ENCODE measurements at places on chromosomes 2 and 18.

DNA sequence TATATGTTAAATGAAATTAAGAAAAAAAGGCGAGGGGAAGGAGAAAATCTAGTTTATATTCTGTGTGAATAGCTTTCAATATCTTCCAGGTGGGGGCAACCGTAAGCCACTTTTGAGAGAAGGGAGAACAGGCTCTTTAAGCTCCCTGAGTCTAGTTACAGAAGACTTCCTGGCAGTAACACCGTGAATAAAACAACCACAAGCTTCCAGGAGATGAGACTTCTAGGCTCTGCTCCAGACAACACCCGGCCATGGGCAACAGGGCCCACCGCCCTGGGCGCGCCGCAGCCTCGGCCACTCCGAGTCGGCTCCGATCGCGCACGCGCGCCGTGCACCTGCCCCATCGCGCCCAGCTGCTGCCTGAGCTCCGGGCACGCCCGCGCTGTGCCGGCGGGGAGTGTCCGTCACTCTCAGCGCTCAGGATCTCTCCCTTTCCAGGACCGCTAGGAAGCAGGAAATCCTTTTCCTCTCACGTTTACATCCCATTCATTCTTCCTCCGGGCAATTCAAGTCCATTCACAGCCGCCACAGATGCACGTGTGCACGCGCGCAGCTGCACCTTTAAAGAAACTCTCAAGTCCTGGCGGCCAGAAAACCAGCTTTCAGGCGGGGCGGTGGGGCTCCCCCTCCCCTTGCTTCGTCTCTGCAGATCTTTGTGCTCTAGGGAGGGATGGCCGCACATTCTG lies 19.4 kb upstream of the PAX3 start:
- DNase-seq = peak; percentile 76

DNA sequence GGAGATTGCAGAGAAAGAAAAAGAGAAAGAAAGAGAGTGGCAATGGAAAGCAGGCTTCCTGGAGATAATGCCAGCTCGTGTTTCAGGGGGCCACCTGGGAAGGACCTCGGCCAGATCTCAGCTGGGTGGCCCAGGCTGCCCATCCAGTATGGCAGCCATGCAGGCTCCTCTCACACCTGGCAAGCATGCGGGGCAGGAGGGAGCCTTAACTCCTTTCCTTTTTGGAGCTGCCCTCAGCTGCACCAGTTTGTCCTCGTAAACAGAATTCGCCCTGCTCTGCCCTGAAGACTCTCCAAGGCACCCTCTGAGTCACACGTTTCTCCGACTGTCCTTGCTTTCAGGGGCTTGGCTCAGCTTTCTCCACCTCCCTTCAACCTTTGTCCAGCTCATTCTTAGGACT lies 59.5 kb upstream of the IGFBP5 start:
- DNase-seq = no peak

DNA sequence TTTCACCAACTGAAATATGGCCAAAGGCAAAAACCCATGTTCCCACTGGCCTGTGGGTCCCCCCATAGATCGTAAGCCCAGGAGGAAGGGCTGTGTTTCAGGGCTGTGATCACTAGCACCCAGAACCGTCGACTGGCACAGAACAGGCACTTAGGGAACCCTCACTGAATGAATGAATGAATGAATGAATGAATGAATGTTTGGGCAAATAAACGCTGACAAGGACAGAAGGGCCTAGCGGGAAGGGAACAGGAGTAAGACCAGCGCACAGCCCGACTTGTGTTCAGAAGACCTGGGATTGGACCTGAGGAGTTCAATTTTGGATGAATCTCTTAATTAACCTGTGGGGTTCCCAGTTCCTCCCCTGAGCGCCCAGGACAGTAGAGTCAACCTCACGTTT lies 76.2 kb downstream of the TPO start:
- DNase-seq = no peak

DNA sequence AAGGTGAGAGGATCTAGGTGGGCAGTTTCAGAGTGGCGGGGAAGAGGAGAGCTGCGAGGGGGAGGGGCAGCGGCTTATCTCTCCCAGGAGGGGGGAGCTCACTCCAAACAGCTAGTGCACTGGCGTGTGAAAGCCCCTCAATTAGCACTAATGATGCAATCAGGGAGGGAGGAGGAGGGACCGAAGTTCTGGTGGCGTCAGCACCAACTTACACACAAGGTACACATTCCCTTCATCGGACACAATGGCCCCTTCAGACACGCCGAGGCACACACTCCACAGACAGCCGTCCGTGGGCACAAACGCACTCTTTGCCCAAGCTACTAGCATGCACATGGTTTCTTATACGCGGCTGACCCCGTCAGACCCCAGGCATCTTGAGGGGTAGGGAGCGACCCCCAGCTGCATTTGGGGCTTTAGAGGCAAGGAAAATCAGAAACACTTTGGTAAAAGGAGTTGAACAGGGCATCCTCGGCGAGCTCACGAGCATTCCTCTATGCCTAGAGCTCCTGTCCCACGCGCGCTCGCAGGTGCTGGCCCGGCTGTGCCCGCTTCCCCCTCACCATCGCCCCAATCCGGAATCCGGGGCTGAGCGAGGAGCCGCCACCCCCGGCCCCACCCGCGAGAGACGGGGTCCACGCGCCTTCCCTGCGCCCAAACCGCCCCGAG lies 868 bp upstream of the PKDCC start:
- peak; percentile 13 for DNase-seq

- no peak for DNase-seq
Measured at GRCh38 chr2:125591954-125592353, 1064.0 kb upstream of the GYPC start.

GRCh38 chr2:48906633-48907032 lies 151.1 kb upstream of the LHCGR start:
- DNase-seq = no peak

DNA sequence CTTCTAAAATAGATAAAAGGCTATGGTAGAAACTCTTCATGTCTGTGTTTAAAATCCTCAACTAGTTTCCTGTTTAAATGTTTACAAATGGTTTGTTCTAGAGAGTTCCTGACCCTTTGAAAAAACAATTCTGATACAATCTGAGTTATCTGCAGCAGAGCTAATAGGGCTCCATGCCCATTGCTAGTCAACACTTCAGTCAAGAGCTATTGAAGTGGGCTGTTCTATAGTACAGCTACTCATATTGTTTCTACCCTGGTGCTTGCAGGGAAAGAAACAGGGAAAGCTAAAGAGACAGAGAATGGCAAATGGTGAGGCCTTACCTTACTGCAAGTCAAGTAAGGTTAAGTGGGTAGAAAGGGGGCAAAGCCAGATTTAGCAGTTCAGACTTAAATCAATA lies 112.3 kb upstream of the CAVIN2 start:
- no peak for DNase-seq

DNA sequence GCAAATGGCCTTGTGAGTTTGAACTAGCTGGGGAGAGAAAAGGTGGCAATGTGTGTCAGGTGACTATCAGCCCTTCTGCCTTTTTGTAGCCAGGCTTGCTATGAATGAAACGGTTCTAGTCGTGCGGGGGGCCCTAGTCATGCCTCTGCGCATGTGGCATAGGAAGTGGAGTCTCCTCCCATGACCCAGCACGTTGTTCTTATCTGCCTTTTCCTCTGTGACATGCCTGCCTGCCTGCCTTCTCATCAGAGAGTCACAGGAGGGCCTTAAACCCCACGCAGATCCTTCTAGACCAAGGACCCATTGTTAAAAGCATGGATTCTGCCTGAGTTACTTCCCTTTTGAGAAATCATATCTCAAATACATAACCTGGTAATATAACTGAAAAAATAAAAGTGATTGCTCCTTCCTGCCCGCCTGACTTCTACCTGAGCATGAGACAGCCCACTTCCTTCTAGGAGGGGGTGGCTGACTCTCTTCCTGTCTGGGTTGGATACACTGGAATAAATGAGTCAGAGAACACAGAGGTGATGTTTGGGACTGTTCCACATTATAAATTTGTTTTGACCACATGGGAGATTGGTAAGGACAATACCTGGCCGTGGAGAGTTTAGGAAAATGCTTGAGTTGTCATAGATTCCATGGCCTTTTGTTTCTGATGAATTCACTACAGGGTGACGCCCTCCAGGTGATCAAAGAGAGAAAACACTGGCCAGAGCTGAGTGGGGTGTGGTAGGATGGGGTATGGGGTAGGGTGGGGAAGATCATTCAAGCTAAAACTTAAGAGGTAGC lies 49.8 kb downstream of the FBLN7 start:
- no peak for DNase-seq

- peak; percentile 10 for DNase-seq
Measured at GRCh38 chr18:11387880-11388279, 221.5 kb upstream of the SLC35G4 start.

DNA sequence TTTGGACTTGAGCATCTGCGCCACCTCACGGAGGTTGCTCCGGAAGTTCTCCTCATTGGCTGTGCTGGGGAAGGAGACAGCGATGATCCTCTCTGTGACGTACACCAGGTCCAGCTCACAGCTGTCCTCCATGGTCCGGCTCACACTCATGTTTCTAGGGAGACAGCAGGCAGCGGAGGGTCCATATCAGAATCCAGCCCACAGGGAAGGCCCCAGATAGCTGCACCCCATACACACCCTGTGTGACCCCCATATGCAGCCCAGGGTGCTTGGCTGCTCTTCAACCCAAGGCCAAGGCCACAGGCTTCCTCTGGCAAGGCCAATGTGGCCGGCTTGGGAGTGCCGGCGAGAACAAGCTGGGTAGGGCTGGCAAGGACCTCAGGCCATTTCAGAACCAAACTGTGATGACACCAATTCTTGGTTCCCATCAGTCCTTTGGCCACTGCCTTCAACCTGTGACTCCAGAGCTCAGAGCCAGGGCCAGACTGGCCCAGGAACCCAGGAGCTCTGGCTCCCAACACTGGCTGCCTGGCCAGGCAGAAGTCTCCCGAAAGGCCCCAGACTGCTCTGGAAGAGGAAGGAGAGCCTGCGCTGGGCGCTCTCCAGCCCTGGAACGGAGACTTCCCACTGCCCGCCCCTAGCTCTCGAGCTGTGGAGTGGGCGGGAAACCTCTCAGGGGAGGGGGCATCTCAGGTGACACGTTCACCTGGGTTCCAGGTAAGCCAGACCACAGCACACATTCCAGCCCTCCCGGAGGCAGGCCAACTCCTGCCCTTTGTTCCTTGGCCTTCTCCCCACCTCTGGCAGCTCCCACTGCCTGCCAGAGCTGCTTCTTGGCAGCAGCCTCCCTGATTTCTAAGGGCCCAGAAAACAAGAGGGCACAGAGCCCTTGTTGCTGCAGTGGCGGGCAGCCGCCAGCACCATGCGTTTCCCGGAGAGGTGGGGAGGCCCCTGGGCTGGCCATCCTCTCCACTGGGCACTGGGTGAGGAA lies 104.7 kb downstream of the TNS1 start:
- DNase-seq = no peak

DNA sequence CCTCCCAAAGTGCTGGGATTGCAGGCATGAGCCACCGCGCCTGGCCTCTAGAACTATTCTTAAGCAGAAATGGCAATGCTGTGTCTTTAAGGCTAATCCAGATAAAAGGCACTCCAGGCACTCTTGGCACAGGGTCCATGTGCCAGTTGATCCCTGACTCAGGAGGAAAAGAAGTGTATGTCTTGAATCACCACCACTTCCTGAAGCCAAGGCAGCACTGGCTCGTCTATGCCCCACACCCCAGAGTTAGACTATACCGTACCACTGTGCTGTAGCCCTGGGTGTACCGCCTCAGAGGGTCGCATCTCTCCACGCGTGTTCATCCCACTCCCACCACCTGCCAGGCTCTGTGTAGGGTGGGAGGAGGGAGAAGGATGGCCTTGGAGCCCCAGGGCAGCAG lies 9.0 kb downstream of the TNFRSF11A start:
- no peak for DNase-seq

DNA sequence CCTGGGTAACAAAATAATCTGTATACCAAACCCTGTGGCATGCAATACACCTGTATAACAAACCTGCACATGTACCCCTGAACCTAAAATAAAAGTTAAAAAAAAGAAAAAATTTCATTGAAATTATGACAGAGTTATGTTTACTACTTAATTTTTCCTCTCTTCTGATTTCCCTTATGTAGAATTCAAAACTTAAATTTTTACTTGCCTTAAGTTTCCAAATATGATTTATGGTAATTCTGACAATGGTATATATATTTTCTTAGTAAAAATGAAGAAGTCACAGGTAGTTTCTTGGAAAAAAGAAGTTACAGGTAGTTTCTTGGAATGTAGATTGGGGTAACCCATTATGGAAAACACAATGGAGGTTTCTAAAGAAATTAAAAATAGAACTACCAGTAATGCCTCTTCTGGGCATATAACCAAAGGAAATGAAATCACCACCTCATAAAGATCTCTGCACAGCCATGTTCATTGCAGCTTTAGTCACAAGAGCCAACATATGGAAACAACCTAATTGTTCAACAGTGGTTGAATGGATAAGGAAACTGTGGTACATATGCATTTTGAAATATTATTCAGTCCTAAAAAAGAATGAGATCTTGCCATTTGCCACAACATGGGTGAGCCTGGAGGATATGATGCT lies 164.9 kb downstream of the BABAM2 start:
- DNase-seq = no peak

- no peak for DNase-seq
Measured at GRCh38 chr2:237529452-237530402, 36.6 kb upstream of the PRLH start.

DNA sequence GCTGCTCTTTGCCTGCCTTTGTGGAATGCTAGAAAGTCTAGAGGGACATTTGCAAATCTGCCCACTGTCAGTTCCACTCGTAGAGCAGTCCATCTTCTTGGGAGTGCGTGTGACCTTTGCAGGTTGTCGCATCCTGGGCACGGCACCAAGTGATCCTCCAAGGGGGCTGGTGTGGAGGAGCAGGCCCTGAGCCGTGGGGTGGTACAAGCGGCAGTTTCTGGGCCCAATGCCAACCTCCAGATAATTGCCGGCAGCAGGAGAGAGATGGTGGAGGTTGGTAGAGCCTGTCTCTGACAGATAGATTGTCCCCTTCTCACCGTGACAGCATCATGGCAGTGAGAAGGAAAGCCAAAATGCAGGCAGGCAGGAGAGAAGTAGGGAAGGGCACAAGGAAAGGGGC lies 150.7 kb upstream of the SLC14A2 start:
- peak; percentile 63 for DNase-seq

- DNase-seq = no peak
Measured at GRCh38 chr2:234305846-234306245, 191.0 kb downstream of the ARL4C start.

DNA sequence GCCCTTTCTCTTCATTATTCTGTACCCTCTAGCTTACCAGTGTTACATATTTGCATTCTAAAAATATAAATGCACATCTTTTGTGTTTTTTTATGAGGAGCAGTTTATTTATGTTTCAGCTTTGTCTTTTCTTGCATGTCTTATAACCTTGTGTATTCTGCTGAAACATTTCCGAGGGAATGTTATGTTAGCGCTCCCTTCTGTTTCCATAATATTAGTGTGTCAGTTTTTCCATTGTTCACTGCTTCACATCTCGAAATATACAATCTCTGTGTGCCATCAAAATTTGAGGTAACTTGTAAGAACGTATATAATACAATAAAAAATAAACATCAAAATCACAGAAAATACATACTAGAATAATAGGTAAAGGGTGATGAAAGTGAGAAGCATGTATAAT lies 153.3 kb downstream of the PKP4 start:
- DNase-seq = no peak

GRCh38 chr2:9380702-9381628 lies 42.4 kb downstream of the ITGB1BP1 start:
- DNase-seq = no peak

- DNase-seq = no peak
Measured at GRCh38 chr2:12504443-12504842, 212.3 kb upstream of the TRIB2 start.

- DNase-seq = no peak
Measured at GRCh38 chr2:144211826-144212225, 308.1 kb downstream of the ZEB2 start.

Measured in NCI-H2081 (cell line).